ENCODE measurements at places on chromosomes 4 and X.

GRCh38 chr4:188872809-188873208, 733.6 kb downstream of the TRIML1 start:
- DNase-seq, result no peak

DNA sequence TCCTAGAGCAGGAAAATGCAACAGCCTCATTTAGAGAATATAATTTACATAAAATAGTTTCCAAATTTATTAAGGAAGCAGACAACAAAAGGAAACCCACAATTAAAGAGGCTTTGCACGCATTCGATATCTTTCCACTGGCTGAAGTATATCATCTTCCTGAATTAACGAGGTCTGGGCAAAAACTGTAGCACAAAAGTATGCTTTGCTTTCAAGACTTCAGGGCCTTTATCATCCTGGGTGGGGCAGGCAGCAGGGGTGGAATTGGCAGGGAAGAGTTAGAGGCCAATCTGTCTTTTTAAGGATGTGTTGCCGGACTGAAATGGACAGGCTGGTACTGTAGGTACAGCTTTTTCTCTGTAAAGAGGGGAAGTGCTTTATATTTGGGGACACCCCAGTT, 17.0 kb upstream of the STX18 start:
- no peak for DNase-seq

DNA sequence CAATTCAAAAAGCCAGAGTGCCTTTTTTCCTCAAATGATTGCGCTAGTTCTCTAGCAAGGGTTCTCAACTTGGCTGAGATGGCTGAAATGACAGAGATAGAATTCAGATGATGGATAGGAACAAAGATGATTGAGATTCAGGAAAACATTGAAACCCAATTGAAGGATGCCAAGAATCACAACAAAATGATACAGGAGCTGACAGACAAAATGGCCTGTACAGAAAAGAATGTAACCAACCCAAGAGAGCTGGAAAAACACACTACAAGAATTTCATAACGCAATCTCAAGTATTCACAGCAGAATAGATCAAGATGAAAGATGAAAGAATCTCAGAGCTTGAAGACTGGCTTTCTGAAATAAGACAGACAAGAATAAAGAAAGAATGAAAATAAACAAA, 51.7 kb upstream of the MMAA start:
- DNase-seq, result no peak

DNA sequence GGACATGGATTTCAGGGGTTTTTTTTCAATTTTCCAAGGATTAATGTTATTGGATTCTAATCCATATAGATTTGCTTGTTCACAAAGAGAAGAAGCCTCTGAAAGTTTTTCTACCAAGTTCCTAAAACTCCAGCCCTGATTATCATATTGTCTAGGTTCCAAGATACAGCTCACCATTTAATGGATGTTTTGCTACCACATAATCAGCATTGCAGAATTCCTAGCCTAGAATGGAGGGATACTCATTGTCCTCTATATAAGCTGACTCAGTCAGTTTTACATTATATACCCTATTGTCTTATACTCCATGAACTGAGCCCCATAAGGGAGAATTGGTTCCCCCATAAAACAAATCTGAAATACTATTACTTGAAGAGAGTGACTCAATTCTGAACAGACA, 664.7 kb upstream of the FAM241A start:
- DNase-seq, result no peak

- DNase-seq, result no peak
Observed at GRCh38 chr4:188092824-188093223, 16.6 kb downstream of the TRIML2 start.

Measured in RPMI8226 (cell line).